ENCODE measurements at places on chromosomes 2 and 18.

DNA sequence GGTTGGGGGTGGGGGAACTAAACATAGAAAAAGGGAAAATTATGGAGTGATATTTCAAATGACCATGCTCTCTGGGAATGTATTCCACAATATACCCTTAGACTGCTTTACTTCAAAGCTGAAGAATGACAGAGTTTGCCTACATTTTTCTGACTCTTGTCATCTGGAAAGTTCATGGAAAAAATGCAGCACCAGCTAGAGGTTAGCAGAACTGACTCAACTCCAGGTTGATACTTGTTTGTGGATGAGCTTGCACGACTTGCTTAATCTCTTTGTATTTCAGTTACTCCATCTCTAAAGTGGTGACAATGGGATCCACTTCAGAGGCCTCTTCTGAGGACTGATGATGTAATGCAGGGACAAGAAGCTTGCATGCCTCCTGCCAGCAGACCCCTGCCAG, 824.0 kb upstream of the ID2 start:
- DNase-seq = no peak

- no peak for DNase-seq
Measured at GRCh38 chr2:171412571-171413175, 21.1 kb downstream of the METTL8 start.

- no peak for DNase-seq
Measured at GRCh38 chr2:22879009-22879863, 505.7 kb upstream of the KLHL29 start.

- DNase-seq = no peak
Measured at GRCh38 chr2:28293416-28293815, 99.2 kb upstream of the FOSL2 start.

- DNase-seq = no peak
Measured at GRCh38 chr2:70474256-70474848, 79.3 kb downstream of the TGFA start.

- DNase-seq = no peak
Measured at GRCh38 chr2:31239593-31240177, 5.7 kb downstream of the EHD3 start.

DNA sequence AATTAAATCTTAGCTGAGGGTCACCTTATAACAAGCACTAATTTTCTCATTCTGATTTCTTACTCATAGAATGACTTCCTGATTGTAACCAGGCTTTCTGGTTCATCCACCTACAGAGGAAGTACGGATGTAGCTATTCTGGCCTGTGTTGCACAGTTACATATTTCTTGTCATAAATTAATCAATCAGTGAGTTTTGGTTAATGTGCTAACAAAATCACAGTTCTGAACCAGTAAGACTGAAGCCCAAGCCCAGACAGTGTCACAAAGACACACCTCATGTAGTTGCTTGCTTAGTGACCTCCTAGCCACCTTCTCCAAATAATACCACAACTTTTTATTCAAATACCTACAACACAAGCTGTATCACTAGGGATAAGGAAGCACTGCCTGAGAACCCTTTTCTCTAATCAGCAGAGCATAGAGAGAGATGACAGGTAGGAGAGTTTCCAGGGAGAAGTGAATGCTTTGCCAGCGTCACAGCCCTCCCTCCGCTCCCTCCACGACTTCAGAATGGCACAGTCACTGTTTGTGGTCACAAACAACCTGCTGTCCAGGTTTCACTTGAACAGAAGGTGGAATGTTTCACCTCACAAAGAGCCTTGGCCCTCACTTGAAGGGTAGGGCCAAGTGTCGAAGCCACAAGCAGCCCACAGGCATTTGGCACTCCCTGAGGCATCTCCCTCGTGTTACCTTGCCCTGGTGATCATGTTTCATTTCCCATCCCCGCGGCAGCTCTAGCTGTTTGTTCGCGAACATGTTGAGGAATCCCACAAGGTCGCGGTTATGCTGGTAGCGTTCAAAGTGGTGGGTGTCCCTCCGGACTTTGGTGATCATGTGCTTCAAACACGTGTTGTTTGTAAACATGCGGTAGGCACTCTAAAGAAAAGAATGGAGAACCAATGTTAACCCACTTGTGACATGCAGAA, 120.8 kb upstream of the STK17B start:
- DNase-seq = no peak

GRCh38 chr2:27379836-27380625, 503 bp downstream of the ZNF513 start:
- DNase-seq = peak; percentile 71

- no peak for DNase-seq
Measured at GRCh38 chr2:160283675-160284074, 83.6 kb upstream of the ITGB6 start.

DNA sequence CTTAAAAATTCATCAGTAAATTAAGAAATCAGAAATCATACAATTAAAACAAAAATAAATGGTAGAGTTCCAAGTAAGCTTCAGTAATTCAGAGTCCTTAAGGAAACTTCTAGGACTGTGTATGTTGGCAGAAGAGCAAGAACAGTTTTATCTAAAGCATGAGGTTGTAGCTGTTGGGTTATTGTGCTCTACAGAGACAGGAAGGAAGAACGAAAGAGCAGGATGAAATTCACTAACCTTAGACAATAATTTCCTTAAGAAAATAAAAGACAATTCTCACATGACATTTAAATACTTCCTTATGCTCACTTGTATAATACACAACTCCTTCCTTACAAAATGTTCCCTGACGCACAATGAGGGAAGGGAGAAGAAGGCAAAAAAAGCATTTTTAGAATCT, 133.4 kb downstream of the STK39 start:
- no peak for DNase-seq

- DNase-seq = no peak
Measured at GRCh38 chr2:223047260-223047761, 4.7 kb upstream of the KCNE4 start.

- DNase-seq = no peak
Measured at GRCh38 chr2:73112026-73112912, 479 bp downstream of the RAB11FIP5 start.

GRCh38 chr2:88545118-88545517, 82.1 kb downstream of the EIF2AK3 start:
- no peak for DNase-seq

- DNase-seq = no peak
Measured at GRCh38 chr18:6627645-6628044, 101.9 kb upstream of the ARHGAP28 start.

DNA sequence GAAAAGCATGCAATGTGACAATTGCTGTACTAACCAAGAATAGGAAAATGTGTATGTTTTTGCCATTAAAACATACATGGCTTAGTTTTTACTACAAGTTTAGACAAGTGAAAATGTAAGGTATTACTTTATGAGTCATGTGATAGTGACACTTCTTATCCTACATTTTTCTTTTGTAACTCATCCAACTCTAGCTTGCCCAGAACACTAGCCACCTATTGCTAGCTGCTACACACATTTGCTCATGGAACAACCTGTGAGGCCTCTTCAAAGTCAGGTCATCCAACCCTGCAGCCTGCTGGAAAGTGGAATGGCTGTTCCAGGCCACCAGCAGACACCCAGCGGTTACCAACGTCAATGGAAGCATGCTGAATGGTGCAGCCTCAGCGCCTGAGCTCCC, 1043.9 kb downstream of the TMEM182 start:
- no peak for DNase-seq

- DNase-seq = no peak
Measured at GRCh38 chr2:156687715-156688114, 251.5 kb downstream of the GPD2 start.

- DNase-seq = no peak
Measured at GRCh38 chr2:39871291-39871761, 92.3 kb upstream of the THUMPD2 start.

GRCh38 chr18:79343567-79344207, 52.0 kb upstream of the NFATC1 start:
- DNase-seq = no peak

- DNase-seq = no peak
Measured at GRCh38 chr2:103295591-103295990, 533.8 kb downstream of the TMEM182 start.
